ENCODE measurements at places on chromosomes 13 and 19. TPM values are rescaled to one million over a fixed set of nuclear protein-coding genes. Genes with fewer than 3 reads are reported as not detected.

DNA sequence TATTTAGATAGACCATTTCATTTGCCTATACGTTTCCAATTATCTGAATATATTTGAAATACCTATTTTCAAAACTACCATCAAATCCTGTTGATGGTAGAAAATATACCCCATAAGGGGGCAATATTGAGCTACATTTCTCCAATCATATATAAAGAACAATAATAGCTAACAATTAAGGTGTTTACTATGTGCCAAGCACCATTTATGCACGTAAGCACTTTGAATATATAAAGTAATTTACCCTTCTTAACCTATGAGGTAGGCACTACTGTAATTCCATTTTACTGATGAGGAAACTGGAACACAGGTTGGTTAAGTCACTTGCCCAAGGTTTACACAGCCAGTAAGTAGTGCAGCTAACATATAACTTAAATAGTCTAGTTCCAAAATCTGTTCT lies 79.2 kb downstream of the UBL3 start:
- no peak overlapping the region for H3K27ac ChIP-seq
- peaks cover 22% of the 10 kb centered on the region for H3K36me3 ChIP-seq
- no peak overlapping the region for H3K4me3 ChIP-seq

DNA sequence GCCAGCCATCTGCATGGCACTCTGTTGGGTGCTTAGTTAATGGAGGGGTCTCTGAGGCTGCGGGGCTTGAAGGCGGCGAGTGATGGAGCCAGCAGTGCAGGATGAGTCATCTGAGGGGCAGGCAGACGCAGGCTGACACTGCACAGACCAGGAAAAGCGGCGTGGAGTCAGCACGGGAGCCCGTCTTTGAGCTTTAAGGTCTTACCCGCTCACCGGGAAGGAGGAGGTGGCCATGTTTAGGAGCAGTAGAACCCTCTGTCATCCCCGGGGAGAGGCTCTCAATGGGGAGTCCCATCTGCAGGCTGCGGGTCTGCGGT lies 13.1 kb downstream of the NAXD start:
- H3K4me3 ChIP-seq, result no peak overlapping the region
- H3K27ac ChIP-seq, result no peak overlapping the region
- H3K4me1 ChIP-seq, result no peaks in the 10 kb centered on the region
- DNase-seq, result peak; percentile 60

DNA sequence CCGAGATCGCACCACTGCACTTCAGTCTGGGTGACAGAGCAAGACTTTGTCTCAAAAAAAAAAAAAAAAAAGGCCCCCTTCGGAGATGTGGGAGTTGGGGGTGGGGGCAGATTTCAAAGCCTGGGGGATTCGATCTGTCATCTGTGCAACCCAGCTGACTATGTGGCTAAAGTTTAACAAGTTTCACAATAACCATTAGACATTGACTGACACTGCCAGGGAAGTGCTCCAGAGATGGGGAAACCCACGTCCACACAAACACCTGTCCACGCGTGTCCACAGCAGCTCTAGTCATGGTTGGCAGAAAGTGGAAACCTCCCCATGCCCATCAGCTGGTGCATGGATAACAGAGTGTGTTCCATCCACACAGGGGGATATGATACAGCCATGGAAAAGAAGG lies 37.6 kb upstream of the HOMER3 start:
- no peaks in the 10 kb centered on the region for H3K36me3 ChIP-seq
- H3K27me3 ChIP-seq, result peaks cover 5% of the 10 kb centered on the region
- DNase-seq, result no peak
- H3K4me3 ChIP-seq, result no peak overlapping the region
- no peaks in the 10 kb centered on the region for H3K4me1 ChIP-seq

The CRX gene
- not detected for total RNA-seq

The ZNF571 gene
- 5.6 TPM for total RNA-seq

The PRX gene
- total RNA-seq, result 2.7 TPM
